ENCODE measurements at places on chromosomes 1 and 21. TPM values are rescaled to one million over a fixed set of nuclear protein-coding genes. Genes with fewer than 3 reads are reported as not detected.

GRCh38 chr1:231093156-231093922 is 53.3 kb upstream of the FAM89A start:
- peak; percentile 22 for DNase-seq

MRPL39 gene
- 21.3 TPM for total RNA-seq

- DNase-seq: no peak
Measured at GRCh38 chr1:83130886-83131691, 867.8 kb downstream of the TTLL7 start.

- DNase-seq: peak; percentile 92
Measured at GRCh38 chr1:88175631-88176226, 508.3 kb upstream of the PKN2 start.

WDR64 gene
- not detected for total RNA-seq

GJA8 gene
- total RNA-seq: not detected

C1orf185 gene
- not detected for total RNA-seq

- DNase-seq: no peak
Measured at GRCh38 chr1:92123868-92124267, 43.7 kb downstream of the BTBD8 start.

RHBDL2 gene
- 8.5 TPM for total RNA-seq

PTPN22 gene
- not detected for total RNA-seq

- no peak for DNase-seq
Measured at GRCh38 chr1:192190066-192190465, 31.8 kb downstream of the RGS18 start.

GRCh38 chr1:245096311-245097066 is 58.3 kb upstream of the KIF26B start:
- no peak for DNase-seq

DNA sequence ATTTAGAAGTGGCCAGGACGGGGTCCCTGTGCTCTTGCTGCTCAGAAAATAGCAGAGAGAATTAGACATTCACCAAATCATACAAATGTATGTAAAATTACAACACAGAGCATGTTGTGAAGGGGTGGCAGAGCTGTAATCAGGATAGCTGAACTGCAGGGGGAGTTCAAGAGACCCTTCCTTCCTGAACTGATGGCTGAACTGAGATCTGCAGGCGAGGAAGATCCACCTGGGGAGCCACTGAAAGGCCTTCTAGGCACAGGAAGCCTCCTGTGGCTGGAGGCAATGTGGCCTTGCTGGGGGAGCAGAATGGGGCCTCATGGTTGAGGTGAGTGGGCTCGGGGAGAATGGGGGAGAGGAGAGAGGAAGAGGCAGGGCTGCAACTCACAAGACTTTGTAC is 216.5 kb downstream of the PRDM2 start:
- DNase-seq: no peak

TOR1AIP2 gene
- total RNA-seq: 32.6 TPM

LORICRIN gene
- not detected for total RNA-seq

GRCh38 chr1:166685200-166685599 is 154.1 kb upstream of the POGK start:
- DNase-seq: no peak

DNA sequence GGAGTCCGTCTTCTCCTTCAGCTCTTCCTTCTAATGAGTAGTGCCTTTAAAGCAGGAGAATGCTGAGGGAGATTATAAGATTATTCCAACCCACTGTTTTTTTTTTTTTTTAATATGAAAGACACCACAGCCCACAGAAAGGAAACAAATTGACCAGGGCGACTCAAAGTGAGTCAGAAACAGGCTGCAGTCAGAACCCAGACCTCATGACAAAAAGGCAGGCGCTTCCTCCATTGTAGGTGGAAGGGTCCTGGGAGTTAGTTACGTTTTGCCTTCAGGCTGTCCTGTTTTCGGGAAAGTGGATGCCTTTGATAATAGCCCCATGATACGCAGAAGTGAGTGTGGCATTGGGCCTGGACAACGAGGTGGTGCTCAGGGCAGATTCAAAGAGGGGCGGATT is 21.0 kb downstream of the PLXNA2 start:
- no peak for DNase-seq

- no peak for DNase-seq
Measured at GRCh38 chr1:57616921-57617320, 193.1 kb upstream of the DAB1 start.

SPRR2A gene
- not detected for total RNA-seq

RRP1B gene
- total RNA-seq: 20.0 TPM

DNA sequence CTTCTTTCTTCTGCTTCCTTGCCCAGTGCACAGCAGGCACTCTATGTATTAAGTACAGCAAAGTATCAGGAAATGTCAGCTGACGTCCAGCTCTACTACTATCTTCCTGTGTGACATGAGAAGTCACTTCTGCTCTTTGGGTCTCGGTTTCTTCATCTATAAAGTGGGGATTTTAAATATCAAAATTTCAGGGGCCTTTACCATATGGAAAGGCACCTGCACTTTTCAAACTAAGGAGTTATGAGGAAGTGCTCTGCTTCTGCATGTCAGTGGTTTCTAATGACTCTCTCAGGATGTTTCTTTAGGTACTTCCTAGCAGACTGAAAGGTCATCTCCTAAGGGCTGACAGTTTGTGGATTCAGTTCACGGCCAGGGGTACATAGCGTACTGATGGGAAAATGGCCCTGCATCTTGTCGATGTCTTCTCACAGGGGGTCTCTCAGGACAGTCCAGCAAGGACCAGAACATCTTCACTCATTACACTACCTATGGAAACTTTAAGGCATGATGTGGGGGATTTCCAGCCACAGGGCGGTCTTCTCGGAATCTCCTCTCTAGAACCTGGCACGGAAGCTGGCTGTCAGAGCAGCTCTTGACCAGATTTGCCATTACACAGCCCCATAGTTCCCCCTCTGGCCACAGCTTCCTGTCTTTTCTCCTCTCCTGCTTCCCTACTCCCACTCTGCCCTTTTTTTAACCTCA is 42.0 kb upstream of the MTF1 start:
- DNase-seq: no peak

DNA sequence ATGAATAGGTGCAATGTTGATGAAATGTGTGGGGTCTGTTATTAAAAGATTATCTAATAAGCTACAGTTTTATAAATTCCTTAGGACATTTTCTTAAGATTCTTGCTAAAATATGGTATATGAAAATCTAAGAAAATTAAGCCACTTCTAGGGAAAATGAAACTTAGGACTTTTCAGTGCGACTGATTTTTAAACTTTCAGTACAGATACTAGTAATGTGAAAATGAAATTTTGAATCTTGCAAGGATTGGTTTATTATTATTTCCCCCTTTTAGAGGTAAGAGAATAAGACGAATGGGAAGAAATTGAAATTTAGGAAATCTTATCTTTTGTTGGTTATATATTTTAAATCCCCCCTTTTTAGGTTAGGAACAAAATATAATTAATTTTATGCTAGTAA is 16.4 kb downstream of the CAPZA1 start:
- DNase-seq: no peak

DNA sequence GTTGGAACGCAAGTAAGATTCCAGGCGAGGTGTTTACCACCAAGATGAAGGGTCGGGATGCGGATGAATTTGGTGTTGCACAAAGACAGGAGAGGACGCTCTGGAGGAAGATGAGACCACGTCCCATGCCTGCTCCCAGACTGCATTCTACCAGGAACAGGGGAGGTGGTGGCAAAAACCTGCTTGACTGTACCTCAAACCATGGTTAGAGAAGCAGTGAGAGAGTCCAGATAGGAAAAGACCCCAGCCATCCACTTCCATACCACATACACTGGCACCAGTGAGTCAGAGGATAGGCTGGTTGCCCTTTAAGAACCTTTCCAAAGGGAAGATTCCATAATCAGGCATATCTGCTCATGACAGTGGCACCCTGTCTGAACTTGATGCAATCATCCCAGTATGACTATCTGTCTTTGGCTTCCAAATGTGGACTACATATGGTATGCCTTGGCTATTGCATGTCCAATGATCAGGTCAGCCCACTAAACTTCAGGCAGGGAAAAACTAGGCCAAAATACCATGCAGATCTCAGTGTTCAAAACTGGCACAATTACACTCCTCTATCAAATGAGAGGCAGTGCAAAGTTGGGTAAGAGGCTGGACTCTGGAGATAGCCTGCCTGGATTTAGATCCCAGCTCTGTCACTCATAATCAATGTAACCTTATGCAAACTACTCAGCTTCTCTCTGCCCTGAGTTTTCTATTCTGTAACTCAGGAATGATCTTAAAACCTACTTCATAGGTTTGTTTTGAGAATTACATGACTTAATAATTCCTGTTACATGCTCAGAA is 20.6 kb downstream of the NPR1 start:
- DNase-seq: no peak

DNA sequence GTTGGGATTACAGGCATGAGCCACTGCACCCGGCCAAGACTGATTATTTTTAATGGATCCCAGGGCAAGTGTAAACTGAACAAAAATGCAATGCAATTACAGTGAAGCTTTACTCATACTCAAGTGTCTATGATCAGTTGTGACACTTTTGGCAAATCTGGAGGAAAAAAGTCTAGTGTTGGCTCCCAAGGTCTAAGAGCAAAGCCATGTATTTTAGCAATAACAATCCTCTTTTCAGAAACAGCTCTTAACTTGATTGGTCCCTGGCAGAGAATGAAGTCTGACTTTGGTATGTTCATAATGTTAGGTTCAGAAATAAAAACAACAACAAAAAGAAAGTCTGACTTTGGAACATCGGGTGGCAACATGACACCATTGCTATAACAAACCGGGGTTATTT is 40.2 kb upstream of the C1orf53 start:
- DNase-seq: no peak

MRPS6 gene
- 19.0 TPM for total RNA-seq

GRCh38 chr1:170063109-170063826 is 11.2 kb downstream of the KIFAP3 start:
- peak; percentile 59 for DNase-seq

TEX38 gene
- 0.20 TPM for total RNA-seq

DNA sequence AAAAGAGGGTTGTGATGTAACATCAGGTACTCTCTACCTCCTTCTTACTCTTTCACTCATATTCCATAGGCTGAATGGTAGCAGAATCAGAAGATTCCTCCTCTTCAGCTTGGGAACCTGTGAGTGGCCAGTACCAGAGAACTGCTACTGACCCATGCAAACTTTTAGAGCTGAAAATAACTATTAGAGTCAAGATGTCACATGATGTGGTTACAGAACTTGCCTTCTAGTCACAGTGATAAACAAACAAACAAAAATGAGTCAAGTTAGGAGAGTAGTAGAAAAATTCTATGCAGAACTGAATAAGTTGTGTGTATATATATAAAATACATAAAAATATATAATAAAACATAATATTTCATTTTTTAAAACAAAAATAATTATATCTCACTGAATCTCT is 47.6 kb upstream of the RGS1 start:
- DNase-seq: no peak

RNU1-4 gene
- total RNA-seq: under 0.01 TPM

- DNase-seq: no peak
Measured at GRCh38 chr1:81679942-81680341, 120.8 kb upstream of the ADGRL2 start.

DNA sequence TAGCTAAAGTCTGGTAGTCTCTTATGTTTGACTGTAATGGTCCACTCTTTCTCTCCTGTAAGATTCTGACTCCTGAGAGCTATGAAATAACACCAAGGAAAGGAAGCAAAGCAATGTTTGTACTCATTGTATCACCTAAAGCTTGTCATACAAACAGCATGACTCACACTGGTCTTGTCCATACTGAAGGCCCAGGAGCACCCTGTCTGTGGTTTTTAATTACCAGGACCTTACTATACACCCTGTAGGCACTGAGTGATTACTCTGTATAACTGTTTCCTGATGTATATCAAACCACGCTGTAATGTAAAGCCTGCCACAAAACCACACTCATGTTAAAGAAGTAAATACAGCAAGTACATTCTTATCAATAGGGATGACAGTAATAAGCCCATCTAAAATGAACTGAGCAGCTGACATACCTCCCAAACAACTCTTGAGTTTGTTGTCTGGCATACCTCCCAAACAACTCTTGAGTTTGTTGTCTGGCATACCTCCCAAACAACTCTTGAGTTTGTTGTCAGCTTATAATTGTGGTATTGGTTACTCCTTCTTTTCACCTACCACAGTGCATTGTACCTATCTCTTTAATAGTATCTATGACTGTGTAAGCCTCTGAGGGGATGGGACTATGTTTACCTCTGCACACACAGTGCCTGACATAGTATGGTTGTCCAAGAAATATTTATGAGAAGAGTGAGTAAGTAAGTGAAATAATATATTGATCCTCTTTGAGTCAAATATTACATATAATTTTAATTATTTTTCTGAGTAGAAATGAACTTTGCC is 11.6 kb upstream of the TNFSF18 start:
- peak; percentile 70 for DNase-seq

STIL gene
- 12.4 TPM for total RNA-seq

DNA sequence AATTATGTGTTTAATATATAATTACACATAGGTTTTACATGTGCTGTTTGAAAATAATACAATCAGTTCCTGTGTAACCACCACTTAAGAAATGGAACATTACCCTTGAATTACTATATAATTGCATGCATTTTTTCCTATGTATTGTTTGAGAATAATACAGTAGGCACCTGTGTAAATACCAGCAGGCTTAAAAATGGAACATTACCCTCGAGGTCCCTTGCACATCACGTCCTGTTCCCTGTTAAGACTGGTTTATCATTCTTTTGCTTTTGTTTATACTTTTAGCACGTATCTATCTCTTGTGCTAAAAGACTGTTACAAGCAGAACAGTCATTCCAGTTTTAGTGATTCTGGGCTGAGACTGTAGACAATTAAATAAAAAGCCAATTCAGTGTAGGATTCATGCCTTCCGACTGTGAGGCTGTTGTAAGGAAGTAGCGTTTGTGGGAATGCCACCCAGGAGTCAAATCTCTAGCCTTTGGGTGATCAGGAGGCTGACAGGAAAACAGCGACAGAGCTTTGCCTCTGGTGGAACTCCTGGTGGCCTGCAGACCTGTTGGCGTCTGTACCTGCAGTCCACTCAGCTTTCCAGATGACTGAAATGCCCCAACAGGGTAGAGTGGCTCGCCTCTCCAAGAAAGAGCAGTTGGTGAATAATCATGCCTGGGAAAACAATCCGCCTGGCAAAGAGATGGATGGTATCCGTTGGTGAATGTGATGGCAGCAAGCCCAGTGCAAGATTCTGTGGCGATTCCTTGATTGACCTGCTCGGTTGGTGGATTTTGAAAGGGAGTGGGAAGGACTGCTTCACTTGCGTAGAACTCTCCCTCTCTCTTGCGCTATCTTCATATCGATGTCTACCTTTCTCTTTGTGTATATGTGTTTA is 58.0 kb downstream of the DISC1 start:
- DNase-seq: no peak

PLPPR4 gene
- not detected for total RNA-seq

- no peak for DNase-seq
Measured at GRCh38 chr1:179938752-179939151, 15.9 kb upstream of the CEP350 start.

DNA sequence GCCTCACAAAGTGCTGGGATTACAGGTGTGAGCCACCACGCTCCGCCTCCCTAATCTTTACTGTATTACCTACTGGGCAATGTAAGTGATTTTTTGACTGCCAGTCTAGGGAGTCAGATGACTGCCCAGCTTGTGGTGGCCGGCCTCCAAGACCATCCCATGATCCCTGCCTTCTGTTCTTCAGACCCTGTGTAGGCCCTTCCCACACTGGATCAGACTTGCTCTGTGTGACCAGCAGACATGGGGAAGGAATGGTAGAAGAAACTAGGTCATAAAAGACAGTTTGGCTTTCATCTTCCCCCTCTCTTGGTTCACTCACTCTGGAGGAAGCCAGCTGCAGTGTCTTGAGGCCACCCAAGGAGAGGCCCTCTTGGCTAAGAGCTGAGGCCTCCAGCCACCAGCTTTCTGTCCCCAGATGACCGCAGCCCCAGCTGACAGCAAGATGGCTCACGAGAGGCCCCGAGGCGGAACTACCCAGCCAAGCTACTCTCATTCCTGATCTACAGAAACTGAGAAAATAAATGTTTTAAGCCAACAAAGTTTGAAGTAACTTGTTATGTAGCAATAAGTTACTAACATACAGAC is 14.5 kb upstream of the CBR3 start:
- no peak for DNase-seq

PRAMEF15 gene
- not detected for total RNA-seq
